Pulmonary artery endothelial cell (primary cell): ENCODE measurements at places on chromosomes 1 and 21. TPM values are rescaled to one million over a fixed set of nuclear protein-coding genes. Genes with fewer than 3 reads are reported as not detected.

ANGPTL1 gene
- total RNA-seq = under 0.01 TPM in 1 of 2 replicates, not detected in the other

WNT3A gene
- not detected in 2 replicates for total RNA-seq

TNFAIP8L2 gene
- 0.13 and 0.35 TPM in 2 replicates for total RNA-seq

DNA sequence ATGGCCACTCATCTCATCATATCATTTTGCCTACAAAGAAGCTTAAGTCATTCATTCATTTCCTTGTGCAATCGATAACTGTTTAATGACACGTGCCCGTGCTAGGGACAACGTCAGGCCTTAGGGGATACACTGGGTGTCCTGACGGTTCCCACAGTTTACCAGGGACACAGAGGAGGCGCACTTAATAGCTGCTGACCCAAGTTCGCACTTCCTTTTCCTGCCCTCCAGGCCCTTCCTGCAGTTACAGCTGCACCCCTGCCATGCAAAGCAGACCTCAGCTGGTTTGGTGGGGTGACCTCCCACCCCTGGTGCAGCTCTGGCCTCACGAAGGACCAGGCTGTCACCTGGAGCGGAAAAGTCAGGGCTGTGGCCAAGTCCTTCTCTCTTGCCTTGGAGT is 4.2 kb downstream of the SPATA21 start:
- no peak for DNase-seq

GRCh38 chr1:243438146-243438545 is 182.3 kb downstream of the SDCCAG8 start:
- no peak for DNase-seq

DNA sequence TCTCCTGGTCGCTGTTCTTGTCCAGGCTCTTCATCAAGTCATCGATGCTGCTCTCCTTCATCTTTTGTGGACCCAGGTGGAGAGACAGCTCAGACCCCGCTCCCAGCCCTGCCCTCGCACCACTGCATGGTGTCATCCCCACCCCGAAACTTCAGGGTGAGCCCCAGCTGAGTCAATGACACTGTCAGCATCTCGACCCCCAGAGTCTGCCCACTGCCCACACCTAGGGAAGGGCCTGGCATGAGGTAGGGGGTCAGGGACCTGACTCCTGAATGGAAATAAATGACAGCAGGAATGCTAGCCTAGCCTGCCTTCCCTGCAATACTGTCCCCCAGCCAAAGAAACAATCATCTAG is 1.6 kb upstream of the S100A6 start:
- DNase-seq = no peak

TNFRSF9 gene
- total RNA-seq = 0.20 and 1.9 TPM in 2 replicates

- peak; percentile 93 for DNase-seq
These were observed 153.4 kb downstream of the PBX1 start for GRCh38 chr1:164712131-164713036.

GRCh38 chr1:231419738-231420298 is 2.3 kb downstream of the EGLN1 start:
- DNase-seq = no peak

KLHDC8A gene
- total RNA-seq = not detected in 2 replicates

SYPL2 gene
- 0.04 TPM in 1 of 2 replicates, not detected in the other for total RNA-seq

DNA sequence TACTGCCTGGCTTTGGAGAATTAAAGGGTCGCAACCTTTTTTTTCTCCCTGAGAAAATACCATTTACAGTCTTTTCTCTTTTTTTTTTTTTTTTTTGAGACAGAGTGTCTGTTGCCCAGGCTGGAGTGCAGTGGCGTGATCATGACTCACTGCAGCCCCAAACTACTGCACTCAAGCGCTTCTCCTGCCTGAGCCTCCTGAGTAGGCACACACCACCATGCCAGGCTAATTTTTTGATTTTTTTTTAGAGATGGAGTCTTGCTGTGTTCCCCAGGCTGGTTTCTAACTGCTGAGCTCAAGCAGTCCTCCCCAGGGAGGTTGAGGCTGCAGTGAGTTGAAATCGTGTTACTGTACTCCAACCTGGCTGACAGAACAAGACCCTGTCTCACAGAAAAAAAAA is 24.6 kb downstream of the UBE4B start:
- no peak for DNase-seq

WNT9A gene
- total RNA-seq = 4.1 and 4.9 TPM in 2 replicates

DNA sequence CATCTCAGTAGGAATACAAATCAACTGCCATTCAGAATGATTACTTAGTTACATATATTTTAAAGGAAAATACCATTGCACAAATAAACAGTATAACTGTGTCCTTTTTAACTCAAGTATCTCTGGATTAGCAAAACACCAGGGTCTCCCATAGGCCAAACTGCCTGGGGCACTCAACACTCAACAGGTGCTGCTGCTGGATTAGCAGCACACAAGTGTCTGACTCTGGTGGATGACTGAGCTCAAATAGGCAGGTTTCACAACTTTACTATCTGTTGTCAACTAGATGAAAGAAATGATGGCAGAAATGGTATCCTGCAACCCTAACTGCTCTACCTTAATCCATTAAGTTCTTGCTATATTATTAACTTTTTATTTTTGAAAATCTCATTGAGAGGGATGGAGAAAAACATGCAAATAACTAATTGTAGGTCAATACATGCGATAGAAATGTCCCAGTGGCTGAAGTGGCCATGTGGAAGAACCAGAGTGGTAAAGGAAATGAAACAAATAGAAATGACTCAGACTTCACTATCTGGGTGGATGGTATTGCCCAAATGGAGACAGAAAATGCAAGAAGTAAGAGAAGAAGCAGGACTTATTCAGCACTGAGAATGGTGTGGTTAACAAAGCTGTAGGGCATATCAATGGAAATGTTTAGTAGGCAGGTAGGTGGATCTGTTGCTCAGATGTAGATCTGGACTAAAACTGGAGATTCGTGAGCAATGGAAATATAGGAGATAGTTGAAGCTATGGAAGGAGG is 90.8 kb upstream of the CCDC190 start:
- no peak for DNase-seq

- no peak for DNase-seq
These were observed 81.5 kb upstream of the LRIF1 start for GRCh38 chr1:111045033-111045722.

GRCh38 chr21:32329776-32330175 is 31.1 kb downstream of the MRAP start:
- DNase-seq = peak; percentile 20

LCE2C gene
- not detected in 2 replicates for total RNA-seq

ACKR1 gene
- total RNA-seq = 0.86 TPM in 1 of 2 replicates, not detected in the other

HAPLN2 gene
- not detected in 2 replicates for total RNA-seq

ATPAF1 gene
- total RNA-seq = 31.1 and 39.7 TPM in 2 replicates

DNA sequence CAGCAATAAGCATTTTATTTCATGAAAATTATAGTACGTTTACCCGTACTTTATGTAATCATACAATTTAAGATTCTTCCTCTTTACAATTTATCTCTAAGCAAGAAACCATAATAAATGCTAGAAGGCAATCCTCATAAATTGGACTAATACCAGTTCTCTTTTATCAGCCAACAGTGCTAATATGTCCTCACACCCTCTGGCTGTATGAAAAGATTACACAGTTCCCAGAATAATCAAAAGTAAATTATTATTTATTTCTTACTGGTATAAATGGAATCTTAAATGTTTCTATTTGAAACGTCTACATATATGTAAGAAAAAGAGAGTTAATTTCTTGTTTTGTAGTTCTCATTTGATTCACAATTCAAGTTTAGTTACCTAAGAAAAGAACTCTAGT is 3.1 kb upstream of the CDKN2C start:
- no peak for DNase-seq

- DNase-seq = no peak
These were observed 49.4 kb downstream of the SPATA46 start for GRCh38 chr1:162327144-162327787.

DNA sequence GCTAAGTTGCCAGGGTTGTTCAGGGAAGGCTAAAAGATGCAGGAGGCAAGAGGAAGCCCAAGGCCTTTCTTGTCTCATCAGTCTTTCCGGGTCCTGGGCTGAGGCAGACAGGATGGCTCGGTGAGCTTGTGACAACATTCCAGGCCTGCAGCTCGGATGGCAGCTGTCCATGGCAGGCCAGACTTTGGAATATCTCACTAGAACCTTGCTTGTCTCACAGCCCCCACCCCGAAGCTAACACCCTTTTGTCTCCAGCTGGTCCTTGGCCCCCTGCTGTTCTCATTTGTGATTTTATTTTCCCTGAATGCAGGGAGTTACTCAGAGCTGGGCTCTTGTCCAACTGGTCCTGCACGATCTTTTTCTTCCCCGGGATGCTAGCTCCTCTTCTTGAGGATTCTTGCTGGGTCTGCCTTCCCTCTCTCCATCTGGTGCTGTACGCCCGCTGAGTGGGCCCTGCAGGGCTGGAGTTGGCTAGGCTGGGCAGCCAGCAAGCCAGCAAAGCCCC is 477.2 kb upstream of the CAMK1G start:
- DNase-seq = no peak

- DNase-seq = no peak
These were observed 498 bp downstream of the KRTAP10-2 start for GRCh38 chr21:44550807-44551206.

DNA sequence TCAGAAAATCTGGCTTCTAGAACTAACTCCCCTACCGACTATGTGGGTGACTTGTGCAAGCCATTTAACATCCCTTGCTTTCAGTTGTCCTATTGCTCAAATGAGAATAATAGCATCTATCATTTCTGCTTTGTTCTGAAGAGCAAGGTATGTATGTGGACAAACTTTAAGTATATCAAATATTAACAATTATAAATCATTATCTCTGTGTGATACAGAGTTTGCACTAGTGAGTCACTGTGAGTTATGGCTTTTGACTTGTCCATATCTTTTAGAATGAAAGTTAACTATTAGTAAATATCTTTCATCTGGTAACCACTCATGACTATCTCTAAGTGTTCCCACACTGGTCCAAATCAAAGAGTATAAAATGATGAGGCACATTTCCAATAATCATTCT is 812.9 kb upstream of the ADGRL2 start:
- no peak for DNase-seq

- DNase-seq = no peak
These were observed 305.4 kb downstream of the TTLL7 start for GRCh38 chr1:83693427-83694126.

DNA sequence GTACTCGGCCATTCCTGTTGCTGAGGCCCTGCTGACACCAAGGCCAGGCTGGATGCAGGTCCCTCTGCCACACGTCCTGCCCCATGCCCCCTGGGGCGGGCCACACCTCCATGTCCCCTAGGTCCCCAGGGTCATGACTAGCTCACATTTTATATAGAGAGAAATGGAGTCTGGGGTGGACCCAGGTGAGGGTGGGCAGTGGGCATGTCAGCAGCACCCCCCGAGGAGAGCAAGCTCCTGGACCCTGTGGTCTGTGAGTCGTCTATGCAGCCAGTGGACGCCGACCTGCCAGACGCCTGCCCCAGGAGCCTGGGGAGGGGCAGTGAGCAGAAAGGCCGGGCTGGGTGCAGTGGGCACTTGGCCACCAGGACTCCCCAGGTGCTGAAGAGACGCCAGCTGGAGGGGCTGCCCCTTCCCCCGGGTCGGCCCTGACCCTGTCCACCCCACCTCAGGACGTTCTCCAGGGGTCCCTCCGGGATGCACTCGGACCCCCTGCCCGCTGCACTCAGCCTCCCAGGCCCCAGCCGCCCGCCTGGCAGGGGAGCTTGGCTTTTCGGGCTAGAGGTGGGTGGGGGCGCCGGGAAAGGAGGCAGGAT is 15.9 kb downstream of the SAMD11 start:
- no peak for DNase-seq

ASTN1 gene
- under 0.01 TPM in 1 of 2 replicates, not detected in the other for total RNA-seq

GRCh38 chr1:24465099-24465498 is 37.5 kb upstream of the RCAN3 start:
- DNase-seq = no peak

CFAP126 gene
- not detected in 2 replicates for total RNA-seq

AVPR1B gene
- not detected in 2 replicates for total RNA-seq

GRCh38 chr21:31556662-31557061 is 102.8 kb upstream of the SOD1 start:
- DNase-seq = no peak

DNA sequence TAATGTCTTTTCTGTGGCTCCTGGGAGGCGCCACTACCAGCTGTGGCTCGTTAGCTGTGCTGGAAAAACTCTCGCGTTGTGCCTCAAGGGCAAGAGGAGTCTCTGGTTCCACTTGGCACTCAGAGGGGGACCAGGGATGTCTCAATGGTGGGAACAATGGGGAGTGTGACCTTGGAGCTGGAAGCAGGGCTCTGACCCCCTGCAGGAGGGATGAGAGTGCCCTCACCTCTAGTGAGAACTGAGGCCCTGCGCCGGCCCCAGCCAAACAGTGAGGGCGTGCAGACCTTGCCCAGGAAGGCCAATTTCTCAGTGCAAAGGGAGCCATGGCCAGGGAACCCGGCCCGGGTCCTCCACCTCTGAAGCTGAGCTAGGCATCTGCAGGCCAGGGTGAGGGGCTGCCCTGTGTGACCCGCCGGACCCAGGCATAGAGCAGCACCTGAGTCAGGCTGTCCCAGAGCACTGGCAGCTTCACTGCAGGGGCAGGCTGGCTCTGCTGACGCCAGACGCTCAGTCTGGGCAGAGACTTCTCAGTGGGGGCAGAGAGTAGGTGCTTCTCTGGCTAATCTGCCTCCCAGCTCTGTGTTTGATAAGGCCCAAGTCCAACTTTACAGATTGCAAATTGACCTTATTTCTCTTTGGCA is 1.8 kb downstream of the RD3 start:
- no peak for DNase-seq

GBP1 gene
- total RNA-seq = 20.8 and 35.6 TPM in 2 replicates

SLC22A15 gene
- total RNA-seq = 0.04 TPM in 1 of 2 replicates, not detected in the other

TDRD10 gene
- 1.7 and 3.8 TPM in 2 replicates for total RNA-seq

LMX1A gene
- total RNA-seq = not detected in 2 replicates

DNA sequence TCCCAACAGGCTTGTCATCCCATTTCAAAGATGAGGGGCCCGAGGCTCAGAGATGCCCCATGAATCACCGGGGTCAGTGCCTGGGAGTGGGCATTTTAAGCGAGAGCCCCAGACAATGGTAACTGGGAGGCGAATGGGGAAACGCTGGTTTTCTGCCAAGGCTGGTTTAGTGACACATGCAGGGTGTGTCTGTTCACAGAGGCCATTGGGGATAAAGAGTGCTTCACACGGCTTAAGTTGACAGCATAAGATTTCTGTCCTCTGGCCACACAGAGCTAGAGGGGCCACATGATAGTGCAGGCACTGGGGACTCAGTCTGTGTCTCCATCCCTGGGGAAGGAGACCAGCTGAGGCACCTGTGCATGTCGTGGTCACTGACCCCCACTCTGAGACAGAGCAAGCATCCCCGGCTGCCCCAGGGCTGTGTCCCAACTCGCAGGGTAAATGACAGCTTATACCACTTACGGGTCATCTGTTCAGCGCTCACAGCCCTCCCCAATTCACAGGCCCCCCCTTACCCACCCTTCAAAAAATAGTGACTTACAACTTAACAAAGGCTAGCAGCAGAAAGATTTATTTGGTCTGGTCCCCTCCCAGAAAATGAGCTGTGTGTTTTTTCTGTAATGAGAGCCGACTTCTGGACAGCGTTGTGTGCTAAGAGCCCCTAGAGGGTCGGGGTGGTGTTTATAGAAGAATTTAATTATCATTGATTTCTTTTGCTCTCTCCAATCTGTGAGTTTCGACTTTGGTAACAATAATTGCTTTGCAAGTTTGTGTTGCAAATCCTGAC is 34.9 kb upstream of the ARHGEF16 start:
- DNase-seq = no peak

DOP1B gene
- 5.9 and 6.8 TPM in 2 replicates for total RNA-seq

LHX8 gene
- total RNA-seq = not detected in 2 replicates

- DNase-seq = no peak
These were observed 322 bp downstream of the C1orf162 start for GRCh38 chr1:111474106-111474505.

SLAMF9 gene
- total RNA-seq = not detected in 2 replicates

- no peak for DNase-seq
These were observed 61.1 kb upstream of the DMRTB1 start for GRCh38 chr1:53398091-53398490.

- DNase-seq = no peak
These were observed at the start of gene KRTAP10-10 for GRCh38 chr21:44637018-44637850. Gene KRTAP10-10, plus strand, starts transcription at chr21:44637356. Its CDS starts 62 bp downstream, at chr21:44637418.
